Osteoblast (primary cell): ENCODE measurements at places on chromosomes 16 and 17. TPM values are rescaled to one million over a fixed set of nuclear protein-coding genes. Genes with fewer than 3 reads are reported as not detected.

Gene CACNG1
- total RNA-seq = not detected in 2 replicates

DNA sequence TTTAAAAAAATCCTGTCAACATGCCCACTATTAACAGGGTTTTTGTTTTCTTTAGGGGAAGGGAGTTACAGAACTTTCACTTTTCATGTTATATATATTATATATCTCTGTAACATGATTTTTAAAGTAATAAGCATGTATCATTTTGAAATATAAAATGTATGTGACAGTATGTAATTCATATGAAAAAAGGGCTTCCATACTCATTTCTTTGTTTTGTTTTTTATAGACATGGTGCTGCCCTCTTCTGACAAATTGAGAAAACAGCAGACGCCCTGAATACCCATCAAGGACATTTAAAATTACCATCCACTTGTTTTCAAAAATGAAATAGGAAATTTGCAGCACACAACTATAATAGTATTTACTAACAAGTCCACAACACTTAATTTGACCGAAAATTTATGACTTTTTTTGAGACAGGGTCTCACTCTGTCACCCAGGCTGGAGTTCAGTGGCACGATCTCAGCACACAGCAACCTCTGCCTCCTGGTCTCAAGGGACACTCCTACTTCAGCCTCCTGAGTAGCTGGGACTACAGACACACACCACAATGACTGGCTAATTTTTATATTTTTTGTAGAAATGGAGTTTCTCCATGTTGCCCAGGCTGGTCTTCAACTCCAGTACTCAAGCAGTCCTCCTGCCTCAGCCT, 30.4 kb downstream of the CFDP1 start:
- peak; percentile 63 for DNase-seq
- H3K27me3 ChIP-seq = no peaks in the 10 kb centered on the region
- H3K4me3 ChIP-seq = no peak overlapping the region
- no peaks in the 10 kb centered on the region for H3K36me3 ChIP-seq

GRCh38 chr16:85856079-85856478, 42.9 kb upstream of the IRF8 start:
- no peak overlapping the region for H3K4me3 ChIP-seq
- DNase-seq = peak; percentile 37
- H3K4me1 ChIP-seq = no peaks in the 10 kb centered on the region
- H3K36me3 ChIP-seq = no peaks in the 10 kb centered on the region

DNA sequence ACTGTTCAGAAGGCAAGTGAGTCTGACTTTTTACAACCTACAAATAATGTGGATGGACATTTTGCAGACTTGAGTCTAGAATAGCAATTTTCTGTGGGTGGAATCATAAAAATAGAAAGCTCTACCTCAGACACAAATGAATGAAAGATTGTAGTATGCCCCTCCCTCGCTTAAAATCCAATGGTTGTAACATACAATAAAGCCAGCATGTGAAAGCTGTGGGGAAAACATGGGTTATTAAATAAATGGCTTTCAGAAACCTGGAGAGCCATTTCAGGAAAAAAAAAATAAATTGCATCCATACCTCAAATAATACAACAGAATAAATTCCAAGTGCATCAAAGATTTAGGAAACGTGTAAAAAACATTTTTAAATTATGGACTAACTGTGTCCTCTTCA, 123.1 kb upstream of the MON1B start:
- no peak for DNase-seq
- H3K4me3 ChIP-seq = no peak overlapping the region
- H3K27ac ChIP-seq = no peak overlapping the region
- H3K27me3 ChIP-seq = no peaks in the 10 kb centered on the region
- no peaks in the 10 kb centered on the region for H3K4me1 ChIP-seq
- no peaks in the 10 kb centered on the region for H3K36me3 ChIP-seq

DNA sequence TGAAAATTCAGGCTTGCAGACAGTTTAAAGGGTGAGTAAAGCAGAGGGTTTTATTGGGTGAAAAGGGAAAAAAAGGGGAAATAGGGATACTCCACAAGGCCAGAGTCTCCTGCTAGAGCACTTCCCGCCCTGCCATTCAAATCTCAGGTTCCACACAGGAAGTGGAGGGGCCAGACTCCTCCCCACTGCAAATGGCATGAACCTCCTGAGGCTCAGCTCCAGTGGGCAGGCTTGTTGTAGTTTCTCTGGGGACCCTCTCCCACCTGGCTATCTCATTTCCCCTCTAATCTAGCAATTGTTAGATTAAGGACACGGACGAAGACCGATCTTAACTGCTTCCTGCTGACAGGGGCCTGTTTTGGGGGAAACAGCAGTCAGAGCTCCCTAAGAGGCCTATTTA, 43.4 kb downstream of the TAOK1 start:
- H3K36me3 ChIP-seq = no peaks in the 10 kb centered on the region
- H3K27me3 ChIP-seq = no peaks in the 10 kb centered on the region
- DNase-seq = no peak

Gene RHBDL1
- 0.88 and 1.1 TPM in 2 replicates for total RNA-seq

Gene SPNS2
- total RNA-seq = under 0.01 TPM in 2 replicates
